Activated CD4-positive, alpha-beta memory T cell treated with anti-CD3 and anti-CD28 coated beads, Interleukin-2, amount 10 ng/mL, durations not matched to agents 7 days and 5 days (primary cell): ENCODE measurements at places on chromosomes 2 and 18. TPM values are rescaled to one million over a fixed set of nuclear protein-coding genes. Genes with fewer than 3 reads are reported as not detected.

DSG4 gene
- not detected for total RNA-seq

ITGA6 gene
- total RNA-seq: 17.7 TPM

DNA sequence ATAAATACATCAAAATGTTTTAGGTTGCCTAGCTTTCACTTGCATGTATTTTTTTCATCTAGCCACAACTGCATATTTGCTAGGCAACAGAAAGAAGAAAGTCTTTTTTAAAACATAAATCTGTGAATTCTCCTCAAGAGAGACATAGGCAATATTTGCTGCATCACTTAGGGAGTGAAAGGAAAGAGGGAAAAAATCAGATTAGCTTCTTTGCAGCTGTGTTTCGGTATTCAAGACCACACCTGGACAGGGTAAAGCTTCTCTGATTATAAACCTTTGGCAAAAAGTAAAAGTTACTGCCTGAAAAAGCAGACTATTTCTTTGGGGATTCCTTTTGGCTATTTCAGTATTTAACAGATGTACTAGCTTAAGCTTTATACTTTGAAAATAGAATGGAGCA lies 280.9 kb upstream of the ZSWIM2 start:
- no peak for DNase-seq

DNA sequence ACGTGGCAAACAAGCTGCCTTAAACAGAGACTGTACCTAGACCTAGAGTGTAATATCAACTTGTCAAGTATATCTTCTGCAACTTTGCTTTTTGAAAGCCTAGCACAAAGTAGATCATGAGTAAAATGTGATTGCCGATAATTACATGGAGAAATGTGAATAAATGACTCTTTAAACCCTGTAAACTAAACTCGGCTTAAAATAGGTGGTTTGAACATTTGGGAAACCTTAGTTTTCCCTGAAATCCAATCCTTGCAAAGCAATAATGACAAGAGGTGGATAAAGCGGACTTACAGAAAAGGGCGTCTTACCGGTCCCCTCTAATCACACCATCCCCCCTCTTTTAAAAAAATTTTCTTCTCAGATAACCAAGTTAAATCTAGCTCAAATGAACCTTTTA lies 549 bp upstream of the PSMD14 start:
- no peak for DNase-seq

DNA sequence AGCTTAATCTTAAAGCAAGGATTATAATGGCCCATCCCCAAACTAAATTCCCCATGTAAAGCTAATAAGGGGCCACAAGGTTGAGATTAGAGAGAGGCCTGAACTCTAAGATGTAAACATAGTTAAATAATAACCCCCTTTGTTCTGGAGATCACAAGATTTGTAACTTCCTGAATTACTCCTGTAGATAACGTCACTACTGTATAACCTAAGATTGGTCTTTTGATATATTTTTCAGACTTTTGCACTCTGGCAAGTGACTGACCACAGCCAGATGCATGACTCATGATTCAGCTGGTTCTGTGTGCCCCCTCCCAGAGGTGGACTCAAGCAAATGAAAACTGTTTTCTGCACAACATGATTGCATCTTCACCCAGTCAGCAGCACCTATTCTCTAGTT lies 686.0 kb upstream of the DDX18 start:
- no peak for DNase-seq

DNA sequence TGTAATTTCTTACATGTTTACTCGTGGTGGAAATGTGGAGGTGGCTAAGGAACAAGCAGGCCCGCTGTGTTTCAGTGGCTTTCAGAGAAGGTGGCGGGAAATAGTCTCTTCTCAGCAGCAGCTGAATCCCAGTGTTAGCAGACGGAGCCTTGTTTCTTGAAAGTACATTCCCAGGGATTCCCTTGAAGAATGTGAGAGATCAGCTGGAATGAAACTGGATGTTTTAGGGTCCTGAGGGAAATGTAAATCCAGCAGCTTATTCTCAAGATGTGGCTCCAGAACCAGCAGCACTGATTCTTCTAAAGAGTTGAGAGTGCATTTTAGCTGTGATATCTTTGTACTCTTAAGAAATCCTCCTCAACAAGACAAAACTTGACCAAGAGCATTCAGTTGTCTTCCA lies 59.1 kb downstream of the CDC42EP3 start:
- no peak for DNase-seq
